ENCODE measurements at places on chromosomes 11 and 22.

DNA sequence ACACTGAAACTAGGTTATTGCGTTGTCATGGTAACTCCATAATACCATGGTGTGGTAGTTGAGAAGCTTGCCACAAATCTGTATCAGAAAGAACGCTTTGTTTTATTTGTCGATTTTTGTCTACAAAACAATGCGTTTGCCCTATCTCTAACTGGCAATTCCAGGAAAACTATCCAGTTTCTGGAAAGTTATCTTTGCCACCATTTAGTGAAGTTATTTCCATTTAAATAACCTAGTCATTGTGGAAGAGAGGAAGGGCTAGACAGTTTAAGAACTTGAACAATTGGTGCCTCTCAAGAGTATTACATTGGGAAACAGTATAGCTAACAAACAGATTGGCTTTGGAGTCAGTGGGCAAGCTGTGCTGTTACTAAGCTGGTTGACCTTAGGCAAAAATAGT lies 7.9 kb downstream of the HSD17B12 start:
- no peak for DNase-seq

GRCh38 chr11:62267576-62267975 lies 2.4 kb upstream of the SCGB2A2 start:
- DNase-seq, result no peak

GRCh38 chr11:122779047-122779629 lies 59.2 kb upstream of the CRTAM start:
- DNase-seq, result no peak

GRCh38 chr11:61358566-61358965 lies 3.1 kb downstream of the CYB561A3 start:
- DNase-seq, result no peak

All from GM12892 (cell line).